Calu3 (cell line): ENCODE measurements at places on chromosomes 2 and 18. TPM values are rescaled to one million over a fixed set of nuclear protein-coding genes. Genes with fewer than 3 reads are reported as not detected.
A peak's percentile ranks its signal among the peaks of the same experiment; 100 is the strongest.

Gene RAB27B
- 38.3 and 60.6 TPM in 2 replicates for total RNA-seq

Gene PHOSPHO2
- total RNA-seq = 9.9 and 12.7 TPM in 2 replicates

DNA sequence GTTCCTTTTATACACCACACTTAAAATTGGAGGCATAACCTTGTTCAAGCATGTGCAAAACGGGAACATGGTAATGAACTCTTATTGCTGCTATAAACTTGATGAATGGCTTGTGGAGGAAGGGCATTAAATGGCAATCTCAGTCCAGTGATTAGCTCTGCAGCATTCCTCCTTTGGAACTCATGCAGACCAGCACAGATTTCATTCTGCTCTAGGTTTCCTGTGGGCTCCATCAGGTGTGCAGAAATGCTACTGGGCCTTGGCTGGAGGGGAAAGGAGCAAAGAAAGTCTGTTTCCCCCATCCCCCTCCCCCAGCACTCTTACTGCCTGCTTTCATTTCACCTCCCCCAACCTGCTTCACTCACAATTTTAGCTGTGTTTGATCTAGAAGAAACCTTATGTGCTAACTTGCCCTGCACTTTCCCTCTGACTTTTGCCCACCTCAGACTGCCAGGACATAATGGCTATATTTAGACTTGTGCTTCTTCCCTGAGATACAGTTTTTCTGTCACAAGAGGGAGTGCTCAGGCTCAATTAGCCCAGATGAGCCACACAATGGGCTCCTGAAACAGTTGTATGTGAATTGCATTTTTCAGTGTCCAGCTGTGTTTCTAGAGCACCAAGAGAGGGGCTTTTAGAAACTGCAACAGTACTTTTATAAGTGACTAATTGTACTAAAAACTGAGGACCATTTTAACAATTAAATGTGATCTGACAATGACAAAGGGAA lies 109.8 kb downstream of the FSHR start:
- DNase-seq = no peak

DNA sequence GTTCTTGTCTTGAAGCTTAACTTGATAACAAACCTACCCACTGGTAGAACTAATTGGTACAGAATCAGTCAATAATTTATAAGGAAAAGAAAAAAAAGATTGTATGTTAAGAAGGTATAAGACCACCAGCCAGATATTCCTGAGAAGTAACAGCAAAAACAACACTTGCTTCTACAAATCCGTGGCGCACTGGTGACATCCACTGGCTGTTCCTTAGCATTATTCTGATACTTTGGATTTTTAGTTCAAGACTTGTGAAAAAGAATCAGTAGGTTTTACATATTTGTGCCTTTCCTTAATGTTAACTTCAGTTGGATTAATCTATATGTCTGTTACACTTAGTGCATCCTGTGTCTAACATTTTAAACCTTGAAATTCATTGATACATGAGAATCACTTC lies 141.8 kb downstream of the GRB14 start:
- peak; percentile 49 for DNase-seq

- no peak for DNase-seq
Measured at GRCh38 chr2:17076533-17076932, 410.9 kb upstream of the CYRIA start.

GRCh38 chr2:54106631-54107454 lies 8.6 kb upstream of the ACYP2 start:
- peak; percentile 62 for DNase-seq

GRCh38 chr18:43665105-43665788 lies 388.0 kb upstream of the SYT4 start:
- DNase-seq = no peak

DNA sequence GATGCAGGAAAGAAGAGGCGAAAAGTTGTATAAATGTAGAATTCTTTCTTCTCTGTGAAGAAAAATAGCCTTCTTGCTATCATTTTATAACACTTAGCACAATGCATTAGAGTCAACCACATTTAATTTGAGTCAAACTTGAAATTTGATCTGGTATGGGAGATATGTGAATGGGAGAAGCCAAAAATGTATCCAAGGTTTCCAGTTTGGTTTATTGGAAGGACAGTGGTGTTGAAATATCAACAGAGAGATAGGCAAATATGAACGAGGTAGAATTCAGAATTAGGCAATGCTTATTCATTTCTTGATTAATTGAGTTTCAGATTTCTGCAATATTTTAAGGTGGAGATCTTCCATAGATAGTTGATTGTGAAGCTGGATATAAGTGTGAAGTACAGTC lies 991.9 kb upstream of the CHAC2 start:
- no peak for DNase-seq

Gene CARF
- 4.6 and 5.8 TPM in 2 replicates for total RNA-seq

- no peak for DNase-seq
Measured at GRCh38 chr2:177972123-177972522, 100.5 kb downstream of the PDE11A start.

DNA sequence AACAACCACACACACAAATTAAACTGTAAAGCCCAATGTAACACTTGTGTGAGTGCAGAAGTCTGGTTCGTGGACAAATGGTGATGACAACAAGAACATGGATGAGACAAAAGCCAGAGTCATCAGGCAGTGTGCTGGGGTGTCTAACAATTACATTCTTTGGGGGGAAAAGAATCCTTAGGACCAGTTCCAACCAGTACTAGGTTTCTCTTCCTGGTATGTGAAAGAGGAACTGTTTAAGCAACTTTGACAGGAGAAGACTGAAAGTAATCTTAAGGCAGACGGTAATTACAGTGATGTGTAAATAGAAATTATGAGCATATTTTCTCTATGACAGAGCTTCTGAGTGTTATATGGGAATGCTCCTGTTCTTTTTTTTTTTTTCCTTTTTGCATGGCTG lies 133.4 kb downstream of the AFF3 start:
- DNase-seq = no peak

DNA sequence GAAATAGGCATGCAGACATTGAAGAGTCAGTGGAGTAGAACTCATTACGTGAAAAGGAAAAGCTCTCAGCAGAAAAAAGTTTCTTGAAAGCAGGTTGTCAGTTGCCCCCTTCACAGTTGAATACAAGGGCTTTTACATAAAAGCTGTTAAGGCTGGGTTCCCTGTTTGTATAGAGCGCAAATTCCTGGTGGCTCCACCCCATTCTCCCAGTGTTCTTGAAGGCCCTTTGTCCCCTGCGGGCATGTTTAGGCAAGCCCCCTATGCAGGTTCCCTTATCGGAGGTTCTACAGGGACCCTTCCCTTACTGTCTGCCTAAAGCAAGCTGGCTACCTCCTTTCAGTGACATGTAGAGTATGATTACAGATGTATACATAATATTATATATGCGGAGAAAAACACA lies 497.2 kb upstream of the SYT4 start:
- DNase-seq = no peak

GRCh38 chr18:43277164-43277600 lies at the start of gene SYT4:
TSS of gene SYT4 (minus strand) at chr18:43277490. CDS start at chr18:43277281, 209 bp downstream.
- peak; percentile 9 for DNase-seq

DNA sequence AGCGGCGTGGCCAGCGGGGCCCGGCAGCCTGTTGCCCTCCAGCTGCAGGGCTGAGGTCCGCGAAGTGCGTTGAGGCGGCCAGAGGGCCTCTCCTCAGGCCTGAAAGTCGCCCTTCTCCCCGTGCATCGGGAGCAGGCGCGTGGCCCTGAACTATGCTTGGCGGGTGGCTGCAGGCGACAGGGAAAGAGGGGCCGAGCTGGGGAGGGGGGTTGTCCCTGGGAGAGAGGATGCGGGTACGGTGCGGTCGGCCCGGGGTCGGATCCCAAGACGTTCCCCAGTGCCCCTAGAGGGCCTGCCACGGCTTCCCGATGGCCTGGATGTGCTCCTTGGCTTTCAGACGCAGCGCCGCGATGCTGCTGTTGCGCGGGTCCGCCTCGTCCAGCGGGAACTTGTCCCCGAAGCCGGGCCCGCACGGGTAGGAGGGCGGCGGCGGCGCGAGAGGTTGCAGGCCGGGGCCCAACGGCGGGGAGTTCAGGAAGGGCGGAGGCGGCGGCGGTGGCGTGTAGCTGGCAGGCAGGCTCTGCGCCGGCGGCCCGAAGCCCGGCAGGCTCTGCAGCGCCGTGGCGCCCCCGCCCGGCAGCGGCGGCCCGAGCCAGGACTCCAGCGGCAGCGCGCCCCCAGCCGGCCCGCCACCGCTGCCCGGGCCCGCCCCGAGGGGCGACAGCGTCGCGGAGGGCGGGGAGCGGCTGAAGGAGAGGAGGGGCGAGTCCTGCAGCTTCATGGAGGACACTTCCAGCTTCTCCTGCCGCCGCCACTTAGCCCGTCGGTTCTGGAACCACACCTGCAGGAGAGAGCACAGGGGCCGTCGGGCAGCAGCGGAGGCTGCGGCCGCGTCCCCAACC lies 4.3 kb downstream of the RAX start:
- DNase-seq = peak; percentile 63

Gene SIGLEC15
- 0.28 and 0.83 TPM in 2 replicates for total RNA-seq

Gene C1QL2
- not detected in 2 replicates for total RNA-seq

DNA sequence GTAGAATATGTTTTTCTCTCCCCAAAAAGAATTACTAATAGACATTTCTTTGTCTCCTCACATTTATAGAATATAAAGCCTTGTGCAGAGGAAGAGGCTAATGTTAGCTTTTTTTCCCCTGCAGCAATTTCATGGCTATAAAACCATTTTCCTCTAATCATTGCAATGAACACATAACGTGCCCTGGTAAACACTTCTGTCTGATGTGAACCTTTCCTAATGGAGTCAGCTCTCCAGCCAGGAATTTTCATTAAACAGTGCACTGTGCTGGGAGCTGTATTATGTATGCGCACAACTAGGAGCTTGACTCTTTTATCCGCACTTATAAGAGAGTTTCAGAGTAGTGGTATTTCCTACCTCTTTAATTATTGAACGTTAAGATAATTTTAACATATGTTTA lies 63.9 kb upstream of the SPATS2L start:
- DNase-seq = no peak

DNA sequence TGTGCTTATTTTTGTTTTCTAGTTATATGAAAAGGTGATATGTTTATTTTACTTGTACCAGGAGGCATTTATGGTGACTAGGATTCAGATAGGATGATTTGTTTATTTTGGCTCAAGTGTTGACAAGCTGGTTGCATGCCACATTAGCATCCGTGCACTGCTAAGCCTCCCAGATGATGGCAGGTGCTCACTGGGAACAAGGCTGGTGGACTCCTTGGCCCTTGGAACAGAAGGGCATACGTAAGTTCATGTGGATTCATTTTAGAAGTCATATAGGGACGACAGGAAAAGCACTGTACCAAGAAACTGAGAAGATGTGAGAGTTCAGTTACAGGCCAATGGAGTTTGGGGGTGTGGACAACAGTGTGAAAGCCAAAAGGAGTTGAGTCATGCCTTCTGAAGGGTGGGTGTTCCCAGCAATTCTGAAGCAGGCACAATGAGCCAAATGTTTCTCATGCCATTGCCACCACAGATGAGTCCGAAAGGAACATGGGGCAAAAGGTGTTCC lies 166.2 kb downstream of the PHLPP1 start:
- peak; percentile 72 for DNase-seq

DNA sequence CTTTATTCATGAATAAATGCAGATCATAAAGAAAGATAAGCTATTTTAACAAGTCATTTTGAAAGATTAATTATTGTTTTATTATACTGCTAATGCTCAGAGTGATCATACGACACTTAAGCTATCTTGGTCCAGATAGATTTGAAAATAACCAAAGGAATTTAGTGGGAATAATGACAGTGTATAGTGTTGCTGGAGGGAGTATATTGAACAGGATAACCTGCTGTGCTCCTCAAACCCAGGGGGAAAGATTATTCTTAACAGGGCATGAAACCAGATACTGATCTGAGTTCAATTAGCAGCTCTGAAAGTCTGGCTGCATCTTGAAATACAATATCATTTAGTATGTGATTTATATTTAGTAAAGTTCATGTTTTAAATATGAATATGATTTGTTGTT lies 216.3 kb upstream of the ITGA4 start:
- no peak for DNase-seq

GRCh38 chr18:65227970-65228369 lies 522.8 kb upstream of the CDH7 start:
- no peak for DNase-seq

Gene DPP10
- not detected in 2 replicates for total RNA-seq

GRCh38 chr18:36518839-36519238 lies 221.3 kb downstream of the FHOD3 start:
- no peak for DNase-seq

Gene CRACDL
- total RNA-seq = 16.2 and 24.3 TPM in 2 replicates

DNA sequence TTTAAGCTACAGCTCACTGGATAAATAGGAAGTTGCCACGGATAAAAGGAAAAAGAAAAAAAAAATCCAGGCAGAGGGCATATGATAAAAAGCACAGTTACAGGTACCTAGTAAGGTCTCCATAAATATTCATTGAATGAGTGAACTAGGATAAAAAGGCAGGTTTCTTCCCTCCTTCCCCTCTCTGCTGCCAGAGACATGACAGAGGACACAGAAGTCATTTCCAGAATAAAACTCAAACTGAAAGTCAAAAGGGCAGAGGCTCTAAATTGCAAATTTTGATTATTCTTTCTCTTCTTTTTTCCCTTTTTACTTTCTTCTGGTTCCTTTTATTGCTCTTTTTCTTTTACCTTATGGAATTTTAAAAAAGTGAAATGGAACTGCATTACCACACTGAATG lies 7.7 kb downstream of the CD302 start:
- DNase-seq = no peak

GRCh38 chr2:217863883-217864282 lies 138.9 kb downstream of the TNS1 start:
- DNase-seq = no peak

GRCh38 chr2:3470166-3470651 lies 49.1 kb downstream of the ADI1 start:
- DNase-seq = no peak

- no peak for DNase-seq
Measured at GRCh38 chr2:37375741-37376288, 31.4 kb downstream of the QPCT start.

Gene HOXD13
- total RNA-seq = not detected in 2 replicates

DNA sequence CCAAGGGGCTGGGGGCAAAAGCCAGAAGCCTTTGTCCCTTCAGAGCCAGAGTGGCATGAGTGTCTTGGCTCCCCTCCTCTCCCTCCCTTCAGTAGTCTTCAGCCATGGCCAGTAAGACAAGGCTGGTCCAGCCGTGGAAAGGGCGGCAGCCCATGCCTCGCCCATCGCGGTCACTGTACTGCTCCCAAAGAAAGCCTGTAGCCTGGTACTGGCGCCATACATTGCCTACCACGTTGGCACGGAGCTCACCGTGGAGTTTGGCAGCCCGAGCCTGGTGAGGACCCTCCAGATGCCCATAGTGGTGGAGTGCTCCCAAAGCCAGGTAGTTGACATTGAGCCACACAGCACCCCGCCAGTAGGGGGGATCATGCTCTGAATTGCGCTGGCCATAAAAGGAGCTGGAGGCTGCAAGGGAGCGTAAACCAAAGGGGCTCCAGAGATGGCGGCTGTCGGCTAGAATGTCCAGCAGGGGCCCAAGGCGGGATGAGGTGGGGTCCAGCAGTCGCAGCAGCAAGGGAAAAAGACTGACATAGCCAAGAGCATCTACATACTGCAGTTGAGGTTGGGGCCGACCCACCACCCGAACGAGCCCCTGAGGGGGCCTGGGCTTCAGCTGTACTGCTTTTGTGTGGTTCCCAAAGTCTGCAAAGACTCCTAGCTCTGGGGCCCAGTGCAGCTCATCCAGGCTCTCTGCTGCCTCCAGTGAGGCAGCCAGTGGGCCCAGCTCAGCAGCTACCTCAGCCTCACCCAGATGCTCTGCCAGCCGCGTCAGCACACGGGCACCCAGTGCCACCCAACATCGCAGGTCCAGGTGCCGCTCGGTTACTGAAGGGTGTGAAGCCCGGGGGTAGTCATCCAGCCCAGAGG lies 3.2 kb downstream of the WBP1 start:
- DNase-seq = peak; percentile 40

Gene ACYP2
- 10.5 and 10.9 TPM in 2 replicates for total RNA-seq

Gene INHBB
- total RNA-seq = not detected in 2 replicates
